Left colon (tissue), 2 donors: ENCODE measurements at places on chromosomes 4 and X. TPM values are rescaled to one million over a fixed set of nuclear protein-coding genes. Genes with fewer than 3 reads are reported as not detected.
A peak's percentile ranks its signal among the peaks of the same experiment; 100 is the strongest.

DNA sequence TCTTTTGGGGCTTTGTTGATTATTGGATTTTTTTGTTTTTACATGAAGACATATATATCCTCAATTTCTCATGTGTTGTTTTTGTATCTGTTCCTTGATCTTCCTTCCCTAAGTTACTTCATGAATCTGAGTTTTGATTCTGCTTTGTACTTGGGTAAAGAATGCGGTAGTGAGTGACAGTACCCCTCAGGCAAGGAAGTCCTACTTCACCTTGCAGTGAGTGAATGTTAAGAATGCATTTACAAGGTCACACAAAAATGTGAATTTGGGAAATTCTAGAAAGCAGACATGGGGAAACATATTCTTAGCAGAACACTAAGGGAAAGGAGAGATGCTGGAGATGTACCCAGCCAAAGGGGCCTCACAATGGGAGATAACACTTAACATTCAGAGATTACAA lies 373.1 kb upstream of the LCORL start:
- DNase-seq: no peak

- no peak for DNase-seq
Measured at GRCh38 chr4:120536884-120537283, 385.6 kb downstream of the PRDM5 start.

DNA sequence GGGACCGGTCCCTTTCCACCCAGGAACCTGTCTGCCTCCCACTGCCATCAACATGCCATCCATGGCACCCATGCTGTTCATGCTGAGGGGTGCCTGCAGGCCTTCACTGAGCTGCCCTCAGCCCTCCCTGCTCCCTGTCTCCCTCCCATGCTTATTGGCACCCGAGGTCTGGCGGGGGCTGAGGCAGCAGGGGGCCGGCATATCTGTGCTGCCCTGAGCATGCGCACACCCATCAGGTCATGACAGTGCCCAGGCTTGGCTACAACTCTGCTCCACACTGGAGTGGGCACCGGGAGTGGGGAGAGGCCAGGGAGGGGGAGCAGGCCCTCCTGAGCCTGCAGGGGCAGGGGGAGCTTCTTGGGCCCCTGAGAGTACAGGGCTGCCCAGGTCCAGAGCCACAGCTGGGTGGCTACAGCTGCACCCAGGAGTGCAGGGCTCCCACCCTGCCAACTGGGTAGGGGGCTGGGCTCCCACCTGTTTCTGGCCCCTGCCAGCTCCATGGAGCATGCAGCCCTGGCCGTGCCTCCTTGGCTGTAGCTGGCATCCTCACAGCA lies 395.8 kb upstream of the DMD start:
- no peak for DNase-seq

DNA sequence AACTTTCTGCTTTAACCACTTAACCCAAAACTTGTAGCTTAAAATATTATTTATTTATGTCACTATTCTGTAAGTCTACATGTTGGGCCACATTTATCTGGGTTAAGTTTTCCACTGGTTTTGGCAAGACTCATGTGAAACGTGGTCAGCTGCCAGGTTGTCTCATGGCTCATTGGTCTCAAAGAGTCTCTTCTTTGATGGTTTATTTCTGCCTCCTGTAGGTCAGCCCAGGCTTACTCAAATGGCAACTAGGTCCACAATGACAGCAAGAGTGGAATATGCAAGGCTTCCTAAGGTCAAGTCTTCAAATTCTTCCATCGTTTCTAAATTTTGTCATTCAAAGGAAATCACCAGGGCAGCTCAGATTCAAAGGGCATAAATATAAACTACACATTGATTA lies 828.7 kb downstream of the PCDH7 start:
- DNase-seq: no peak

- DNase-seq: peak; percentile 49
Measured at GRCh38 chrX:13489454-13489853, 79.9 kb upstream of the EGFL6 start.

- no peak for DNase-seq
Measured at GRCh38 chr4:68360231-68360968, 10.5 kb upstream of the YTHDC1 start.

- DNase-seq: no peak
Measured at GRCh38 chr4:53573696-53574095, 17.6 kb downstream of the LNX1 start.

DNA sequence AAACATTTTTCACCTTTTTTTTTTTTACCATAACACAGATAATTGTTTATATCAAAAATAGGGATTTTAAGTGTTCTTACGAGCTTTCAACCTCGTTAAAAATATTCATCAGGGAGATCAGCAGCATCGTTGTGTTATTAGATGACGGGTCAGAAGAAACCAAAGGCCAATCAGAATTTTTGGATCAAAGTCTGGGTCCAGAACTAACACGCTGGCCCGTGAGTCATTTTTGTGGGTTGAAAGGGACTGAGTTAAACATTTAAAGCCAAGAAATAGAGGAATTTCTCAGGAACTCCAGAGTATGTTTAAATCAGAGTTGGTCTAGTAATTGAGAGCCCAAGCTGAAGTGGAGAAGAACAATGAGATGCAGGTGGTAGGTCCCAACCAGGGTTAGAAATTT lies 170.8 kb downstream of the TLL1 start:
- no peak for DNase-seq

GRCh38 chrX:24668111-24668510 lies 21.0 kb upstream of the PCYT1B start:
- DNase-seq: no peak

- no peak for DNase-seq
Measured at GRCh38 chrX:40671126-40671525, 23.8 kb upstream of the CXorf38 start.

GRCh38 chr4:119493886-119494285 lies 134.7 kb downstream of the PDE5A start:
- DNase-seq: no peak

DNA sequence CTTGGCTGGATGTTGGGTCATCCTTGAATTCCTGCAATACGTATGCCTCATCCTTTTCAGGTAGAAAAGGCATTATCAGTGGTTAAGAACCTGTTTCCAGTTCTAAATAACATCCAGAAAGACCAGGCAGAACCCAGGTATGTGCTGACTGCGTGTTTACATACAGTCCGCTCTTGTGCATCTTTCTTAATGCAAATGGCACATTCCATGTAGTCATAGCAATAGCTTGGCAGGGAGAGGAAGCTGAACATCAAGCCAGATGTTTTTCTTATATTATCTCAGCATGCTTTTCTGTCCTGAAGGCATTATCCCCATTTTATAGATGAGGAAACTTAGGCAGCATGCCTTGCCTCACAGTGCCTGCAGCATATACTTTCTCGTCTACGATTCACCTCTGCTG lies 2.1 kb downstream of the DCLK2 start:
- DNase-seq: no peak

DNA sequence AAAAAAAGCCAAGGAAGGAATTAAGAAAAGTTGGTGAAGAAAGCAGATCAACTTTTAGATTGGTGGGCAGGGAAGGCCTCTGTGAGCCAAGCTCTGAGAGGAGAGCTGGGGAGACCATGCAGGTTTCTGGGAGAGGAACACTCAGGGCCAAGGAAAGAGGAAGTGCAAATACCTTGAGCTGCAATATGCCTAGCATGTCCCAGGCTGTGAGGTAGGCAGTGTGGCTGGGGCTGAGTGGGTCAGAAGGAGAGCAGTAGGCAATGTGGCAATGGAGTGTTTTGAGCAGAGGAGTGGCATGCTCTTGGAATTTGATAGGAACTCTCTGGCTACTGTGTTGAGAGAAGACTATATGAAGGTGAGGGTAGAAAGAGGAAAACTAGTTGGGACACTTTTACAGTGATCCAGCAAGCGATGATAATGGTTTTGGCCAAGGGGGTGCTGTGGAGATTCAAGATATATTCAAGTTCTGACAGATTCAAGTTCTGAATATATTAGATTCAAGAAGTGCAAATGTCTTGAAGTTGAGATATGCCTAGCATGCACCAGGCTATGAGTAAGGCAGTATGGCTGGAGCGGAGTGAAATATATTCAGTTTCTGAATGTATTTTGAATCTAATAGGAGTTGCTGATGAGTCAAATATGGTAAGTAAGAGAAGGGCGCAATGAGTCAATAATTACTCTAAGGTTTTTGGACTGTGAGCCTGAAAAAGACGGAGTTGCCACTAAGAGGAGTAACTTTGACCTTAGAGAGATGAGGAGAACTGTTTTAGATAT lies 172.5 kb downstream of the CAMK2D start:
- DNase-seq: no peak

GRCh38 chr4:122300776-122301175 lies 78.0 kb upstream of the ADAD1 start:
- no peak for DNase-seq

- DNase-seq: peak; percentile 25
Measured at GRCh38 chr4:37631551-37631950, 54.6 kb downstream of the RELL1 start.

DNA sequence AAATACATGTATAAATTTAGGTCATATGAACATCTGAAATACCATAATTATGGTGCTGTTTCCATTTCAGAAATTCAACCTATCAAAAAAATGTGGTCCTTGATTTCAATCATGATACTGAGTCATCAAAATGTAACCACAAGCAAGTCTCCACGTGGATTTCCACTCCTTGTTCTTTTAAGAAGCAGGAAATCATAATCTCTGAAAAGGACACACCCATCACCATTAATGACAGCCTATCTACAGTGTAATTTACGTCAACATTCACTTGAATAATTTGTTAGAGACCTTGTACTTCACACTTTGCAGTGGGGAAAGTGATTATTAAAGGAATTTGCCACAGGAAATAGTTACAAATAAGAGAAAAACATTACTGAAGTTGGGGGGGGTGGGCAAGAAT lies 17.7 kb upstream of the SLC7A11 start:
- DNase-seq: no peak

- no peak for DNase-seq
Measured at GRCh38 chr4:80265571-80266252, 752 bp upstream of the FGF5 start.

GRCh38 chr4:83150653-83151330 lies 36.3 kb upstream of the PLAC8 start:
- DNase-seq: no peak

DNA sequence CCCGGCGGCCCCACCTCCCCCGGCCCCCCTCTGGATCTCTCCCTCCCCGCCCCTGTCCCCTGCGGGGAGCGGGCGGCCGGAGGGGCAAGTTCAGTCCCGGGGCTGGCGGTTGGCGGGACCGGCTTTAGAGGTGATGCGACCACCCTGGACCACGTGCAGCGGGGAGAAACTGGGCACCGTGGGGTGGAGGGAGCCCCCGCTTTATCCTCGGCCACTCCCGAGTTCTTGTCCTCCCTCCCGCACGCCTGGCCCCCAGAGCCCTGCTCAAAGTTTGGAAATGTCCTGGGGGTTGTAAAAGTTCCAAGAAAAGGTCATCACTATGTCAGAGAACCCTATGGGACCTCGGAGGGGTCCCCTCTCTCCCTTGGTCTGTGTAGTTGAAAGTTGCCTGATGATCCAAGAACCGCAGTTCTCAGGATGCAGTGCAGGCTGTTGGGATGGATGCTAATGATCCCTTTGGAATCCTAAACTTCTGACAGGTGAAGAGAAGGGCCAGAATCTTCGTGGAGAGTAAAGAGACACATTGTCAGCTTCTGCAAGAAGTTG lies 411 bp upstream of the VEGFC start:
- DNase-seq: no peak

DNA sequence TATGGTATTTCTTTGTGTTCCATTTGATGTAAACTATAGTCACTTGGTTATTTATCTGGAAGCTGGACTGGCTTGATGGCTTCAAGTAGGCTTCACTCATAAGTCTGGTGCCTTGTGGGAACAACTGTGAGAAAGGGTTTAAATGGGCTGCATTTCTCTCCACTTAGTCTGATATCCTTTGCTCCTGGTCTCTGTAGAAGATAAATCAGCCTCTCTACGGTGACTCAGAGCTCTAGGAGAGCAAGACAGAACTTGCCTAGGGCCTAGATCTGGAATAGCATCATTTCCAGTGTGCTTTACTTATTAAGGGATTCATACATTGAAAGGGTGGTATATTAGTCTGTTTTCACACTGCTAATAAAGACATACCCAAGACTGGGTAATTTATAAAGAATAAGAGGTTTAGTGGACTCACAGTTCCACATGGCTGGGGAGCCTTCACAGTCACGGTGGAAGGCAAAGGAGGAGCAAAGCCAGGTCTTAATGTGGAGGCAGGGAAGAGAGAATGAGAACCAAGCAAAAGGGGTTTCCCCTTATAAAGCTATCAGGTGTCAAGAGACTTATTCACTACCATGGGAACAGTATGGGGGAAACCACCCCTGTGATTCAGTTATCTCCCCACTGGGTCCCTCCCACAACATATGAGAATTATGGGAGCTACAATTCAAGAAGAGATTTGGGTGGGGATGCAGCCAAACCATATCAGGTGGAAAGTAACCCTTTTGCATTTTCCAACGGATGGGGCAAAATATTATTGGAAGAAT lies 1746.4 kb upstream of the PCDH7 start:
- no peak for DNase-seq

DNA sequence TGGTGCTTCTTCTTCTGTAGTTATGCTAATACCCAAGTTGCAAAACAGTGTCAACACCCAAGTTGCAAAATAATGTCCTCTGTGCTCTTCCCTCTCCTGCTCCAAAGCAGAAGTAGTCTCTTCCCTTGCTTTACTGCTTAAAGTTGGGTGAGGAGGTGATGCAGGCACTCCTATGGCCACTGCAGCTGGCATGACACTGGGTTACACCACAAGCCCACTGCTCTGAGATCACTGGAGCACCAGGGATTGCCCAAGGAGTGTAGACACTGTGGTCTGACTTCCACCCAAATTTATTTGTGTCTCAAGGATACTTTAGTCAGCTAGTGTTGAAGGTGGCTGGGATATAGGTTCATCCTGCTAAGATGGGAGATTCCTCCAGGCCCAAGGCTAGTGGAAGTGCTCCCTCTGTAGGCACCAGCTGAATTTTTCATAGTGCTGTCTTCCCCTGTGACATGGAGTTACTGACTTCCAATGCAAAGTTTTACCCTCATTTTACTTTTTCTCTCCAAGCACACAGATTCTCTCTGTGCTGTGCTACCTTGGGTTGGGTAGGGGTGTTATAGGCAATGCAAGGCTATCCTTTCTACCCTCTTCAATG lies 196.2 kb upstream of the TENT5D start:
- DNase-seq: no peak

ATP7A gene
- 10.1 TPM for total RNA-seq

ACTRT1 gene
- total RNA-seq: not detected

CFAP47 gene
- not detected for total RNA-seq

USP27X gene
- total RNA-seq: 2.2 TPM

GAGE12E gene
- not detected for total RNA-seq

SSX2B gene
- total RNA-seq: not detected

CYBB gene
- total RNA-seq: 8.8 TPM

ERCC6L gene
- total RNA-seq: 0.61 TPM

CXCL6 gene
- not detected for total RNA-seq

GAGE12J gene
- not detected for total RNA-seq

CRLF2 gene
- total RNA-seq: 0.28 TPM

NEIL3 gene
- total RNA-seq: 2.3 TPM

TEC gene
- total RNA-seq: 3.6 TPM

TXK gene
- 0.55 TPM for total RNA-seq

LAMTOR3 gene
- 70.9 TPM for total RNA-seq
